ENCODE measurements at places on chromosomes 4 and X. TPM values are rescaled to one million over a fixed set of nuclear protein-coding genes. Genes with fewer than 3 reads are reported as not detected.

Gene AFP
- total RNA-seq: 0.25 TPM

DNA sequence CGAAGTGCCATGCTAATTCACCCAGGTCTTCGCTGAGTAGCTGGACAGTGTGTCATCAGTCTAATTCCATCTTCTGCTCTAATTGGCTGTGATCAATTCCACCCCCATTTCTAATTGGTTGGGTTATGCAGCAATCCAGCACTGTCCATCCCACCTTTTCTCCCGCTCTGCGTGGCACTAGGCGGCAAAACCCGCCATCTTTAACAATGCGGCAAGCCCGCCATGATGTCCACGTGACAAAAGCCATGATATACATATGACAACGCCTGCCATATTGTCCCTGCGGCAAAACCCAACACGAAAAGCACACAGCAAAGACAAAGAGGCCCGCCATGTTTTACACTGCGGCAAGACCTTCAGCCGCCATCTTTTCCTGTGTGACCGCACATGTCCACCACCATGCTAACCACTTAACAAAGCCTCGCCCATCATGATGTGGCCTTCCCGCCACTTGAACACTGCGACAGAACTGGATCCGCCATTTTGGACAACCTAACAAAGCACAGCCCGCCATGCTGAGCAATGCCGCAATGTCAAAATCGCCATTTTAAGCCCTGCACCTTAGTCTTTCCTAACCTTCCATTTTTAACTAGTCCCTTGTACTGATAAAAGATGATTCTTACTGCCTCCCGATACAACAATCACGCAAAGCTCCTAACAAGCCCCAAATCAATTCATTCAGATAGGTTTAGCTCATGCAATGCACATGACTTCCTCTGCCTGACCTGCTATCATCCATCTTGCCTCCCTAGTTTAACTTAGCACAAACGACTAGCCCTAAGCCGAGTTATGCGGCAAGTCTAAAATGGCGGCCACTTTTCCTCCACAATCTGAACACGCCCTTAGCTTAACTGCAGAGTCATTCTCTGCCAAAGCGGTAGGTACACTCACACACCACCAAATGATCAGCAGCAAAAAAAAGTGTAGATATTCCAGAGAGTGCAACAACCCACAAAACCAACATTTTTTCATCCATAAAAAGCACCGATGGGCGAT is 288.3 kb downstream of the CHIC1 start:
- DNase-seq: no peak

- DNase-seq: no peak
These were observed 25.7 kb downstream of the ARL9 start for GRCh38 chr4:56531149-56531770.

DNA sequence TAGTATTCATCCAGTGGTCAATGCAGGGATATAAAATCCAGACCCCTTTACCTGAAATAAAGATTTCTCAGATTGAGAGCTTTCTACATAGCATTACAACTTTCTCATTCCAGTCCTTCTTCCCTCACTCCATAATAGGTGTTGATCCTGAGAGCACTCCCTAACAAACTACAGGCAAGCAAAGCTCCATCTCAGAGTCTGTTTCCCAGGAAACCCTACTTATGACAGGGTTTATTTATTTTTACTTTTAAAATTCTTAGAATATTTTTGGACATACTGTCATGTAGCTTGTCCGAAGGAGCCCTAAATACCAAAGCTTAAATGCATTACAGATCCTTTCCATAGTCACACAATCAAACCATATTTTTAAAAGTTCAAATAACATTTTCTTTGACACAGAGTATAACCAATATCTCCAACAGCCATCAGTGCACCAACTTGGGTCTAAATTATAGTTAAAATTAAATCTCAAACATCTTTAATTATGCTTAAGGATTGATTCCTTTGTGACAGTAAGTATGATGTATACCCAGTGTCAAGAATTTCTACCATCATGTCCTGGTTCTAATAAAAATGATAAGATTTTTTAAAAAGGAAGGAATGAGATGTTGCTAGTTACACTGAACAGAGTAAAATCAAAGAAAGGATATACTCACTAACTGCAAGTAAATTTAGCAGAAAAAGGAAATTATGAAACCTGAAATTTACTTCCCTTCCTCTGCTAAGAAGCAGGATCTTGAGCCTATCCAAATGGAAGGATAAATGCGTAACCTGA is 580.4 kb upstream of the ADGRL3 start:
- no peak for DNase-seq

Gene TCEAL2
- total RNA-seq: 1.4 TPM

Gene PWWP3B
- total RNA-seq: 4.1 TPM
